Cortex of kidney (tissue), 1 donor: ENCODE measurements at places on chromosomes 11 and 22.

- no peak for DNase-seq
Observed at GRCh38 chr11:85663753-85664614, 945 bp downstream of the CREBZF start.

GRCh38 chr11:19577391-19577975 lies 135.2 kb upstream of the NAV2 start:
- no peak for DNase-seq

DNA sequence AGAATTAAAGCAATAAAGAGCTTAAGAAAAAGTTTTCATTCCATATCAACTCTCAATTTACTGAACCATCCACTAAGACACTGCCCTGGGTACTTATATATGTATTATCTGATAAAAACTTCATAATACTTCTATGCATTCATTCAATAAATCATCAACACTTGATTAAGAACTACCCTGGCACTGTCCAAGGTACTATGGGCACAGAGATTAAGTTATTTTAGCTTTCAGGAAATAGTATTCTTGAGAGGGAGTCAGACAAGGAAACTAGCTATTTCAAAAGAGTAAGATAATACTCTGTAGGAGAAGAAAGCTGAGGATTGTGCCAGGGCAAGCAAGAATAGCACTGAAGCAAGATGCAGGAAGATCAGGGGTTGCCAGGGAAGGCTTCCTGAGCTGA lies 640.8 kb downstream of the FAM181B start:
- no peak for DNase-seq

- no peak for DNase-seq
Observed at GRCh38 chr11:8775332-8775731, 92.7 kb downstream of the RPL27A start.

DNA sequence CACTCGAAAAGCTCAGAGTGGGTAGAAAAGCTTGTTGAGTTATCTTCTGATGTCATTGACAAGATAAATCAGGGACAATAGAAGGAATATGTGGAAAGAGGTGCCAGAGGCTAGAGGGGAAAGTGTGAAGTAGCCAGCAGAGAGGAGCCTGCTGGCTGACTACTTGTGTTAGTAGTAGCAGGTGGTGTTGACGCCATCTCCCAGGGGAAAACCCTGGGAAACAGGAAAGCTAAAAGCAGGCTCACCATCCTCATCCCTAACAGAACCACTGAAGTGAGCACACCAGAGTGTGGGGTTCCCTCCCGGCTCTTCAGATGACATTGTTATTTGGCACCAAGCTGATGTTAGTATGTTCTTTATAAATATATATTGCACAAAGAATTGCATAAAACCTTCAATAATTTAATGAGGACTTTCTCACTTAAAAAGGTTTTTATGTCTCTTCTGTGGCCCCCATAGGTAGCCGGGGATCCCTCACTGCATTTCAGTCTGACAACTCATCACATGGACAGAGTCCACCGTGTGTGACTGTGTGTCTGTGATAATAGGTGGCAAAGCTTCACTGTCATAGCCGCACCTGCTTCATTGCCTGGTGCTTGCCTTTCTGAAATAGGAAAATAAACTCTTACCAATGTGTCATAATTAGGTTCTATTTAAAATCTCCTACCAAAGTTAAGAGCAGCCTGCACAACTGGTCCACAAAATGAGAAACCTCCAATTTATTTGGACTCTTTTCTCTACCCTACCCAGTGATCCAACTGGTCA lies 63.2 kb upstream of the TOP3B start:
- DNase-seq: no peak

- no peak for DNase-seq
Observed at GRCh38 chr11:62546244-62546928, at the start of gene AHNAK. TSS of gene AHNAK (minus strand) at chr11:62546806. CDS start at chr11:62536098, 10,708 bp downstream.
